Right cardiac atrium (tissue), 5 donors: ENCODE measurements at places on chromosomes 2 and 18. TPM values are rescaled to one million over a fixed set of nuclear protein-coding genes. Genes with fewer than 3 reads are reported as not detected.

DNA sequence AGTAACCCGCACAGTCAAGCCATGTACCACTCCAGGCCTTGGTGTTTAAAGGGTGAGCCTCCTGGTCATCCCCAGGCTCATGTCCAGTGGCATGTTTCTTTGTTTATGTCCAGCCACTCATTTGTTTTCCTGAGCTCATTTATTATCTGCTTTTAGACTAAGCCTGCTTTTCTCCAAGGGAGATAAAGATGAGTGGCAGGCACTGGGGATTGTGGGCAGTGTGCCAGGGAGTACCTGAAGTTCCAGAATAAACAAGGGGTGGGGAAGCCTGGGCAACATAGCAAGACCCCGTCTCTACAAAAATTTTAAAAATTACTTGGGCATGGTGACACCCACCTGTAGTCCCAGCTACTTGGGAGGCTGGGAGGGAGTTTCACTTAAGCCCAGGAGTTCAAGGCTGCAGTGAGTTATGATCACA is 1.9 kb downstream of the ANXA4 start:
- no peak for DNase-seq

DNA sequence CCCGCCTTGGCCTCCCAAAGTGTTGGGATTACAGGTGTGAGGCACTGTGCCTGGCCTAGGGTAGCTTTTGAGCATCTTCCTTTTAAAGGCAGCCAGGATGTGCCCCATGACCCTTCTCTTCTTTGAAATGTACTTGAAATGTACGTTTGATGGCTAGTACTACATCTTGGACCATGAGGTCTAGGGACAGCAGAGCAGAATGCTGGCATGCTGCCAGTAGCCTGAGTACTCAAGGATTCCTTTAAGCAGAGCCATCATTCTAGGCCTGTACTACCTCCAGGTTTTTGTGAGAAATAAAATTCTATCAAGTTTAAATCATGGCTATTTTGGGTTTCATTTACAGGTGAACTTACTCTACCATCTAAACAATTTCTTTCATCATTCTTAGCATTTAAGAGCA is 2.9 kb upstream of the EML6 start:
- DNase-seq: no peak

DNA sequence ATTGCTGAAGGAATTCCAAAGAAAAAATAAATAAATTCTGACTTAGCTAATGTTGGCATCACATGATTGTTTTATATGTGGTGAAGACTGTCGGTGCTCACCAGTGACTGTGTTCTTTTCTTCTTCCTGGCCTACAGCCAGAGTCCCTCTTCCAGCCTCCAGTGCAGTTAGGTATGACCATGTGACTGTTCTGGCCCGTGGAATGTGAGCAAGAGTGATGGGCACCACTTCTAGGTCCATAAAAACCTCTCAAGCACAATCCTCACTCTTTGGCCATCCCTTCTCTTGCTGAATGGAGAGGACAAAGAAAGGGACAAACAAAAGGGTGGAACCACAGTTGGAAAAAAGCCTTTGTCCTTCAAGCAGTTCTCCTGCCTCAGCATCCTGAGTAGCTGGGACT is 39.0 kb upstream of the BMPR2 start:
- DNase-seq: no peak

GRCh38 chr2:84999553-84999955 is 28.6 kb downstream of the KCMF1 start:
- DNase-seq: no peak

GRCh38 chr2:173264603-173265366 is 89.9 kb upstream of the CDCA7 start:
- no peak for DNase-seq

DNA sequence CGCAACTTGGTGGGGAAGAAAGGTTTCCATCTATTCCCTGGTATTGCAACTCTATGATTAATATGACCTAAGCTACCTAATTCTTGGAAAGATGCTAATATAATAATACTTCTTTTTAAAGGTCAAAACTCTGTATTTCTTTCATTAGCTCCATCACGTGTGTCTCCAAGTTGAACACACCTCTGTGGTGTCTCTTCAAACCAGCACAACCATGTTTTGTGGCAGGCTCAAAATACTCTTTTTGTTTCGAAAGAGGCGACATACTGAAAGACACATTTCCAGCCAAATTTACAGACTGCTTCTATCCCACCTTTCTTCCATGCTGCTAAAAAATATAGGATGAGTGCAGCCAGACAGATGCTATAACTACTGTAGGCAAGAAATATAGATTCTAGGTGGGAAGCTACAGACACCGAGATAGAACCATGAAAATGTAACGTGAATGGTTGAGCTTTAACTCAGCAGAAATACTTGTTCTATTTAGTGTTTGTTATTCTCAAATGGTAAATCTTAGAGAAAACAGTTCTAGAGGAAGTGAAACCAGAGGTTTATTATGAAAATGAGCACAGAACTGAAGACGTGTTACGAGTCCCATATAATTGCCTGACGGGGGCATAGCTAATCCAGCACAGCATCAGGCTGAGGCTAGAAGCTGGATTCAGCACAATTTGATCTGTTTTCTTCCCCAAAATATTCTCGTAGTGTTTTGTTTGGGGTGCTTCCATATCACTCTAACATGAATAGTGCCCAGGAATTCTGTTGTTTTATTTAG is 991.5 kb upstream of the FANCL start:
- no peak for DNase-seq

GRCh38 chr2:152761214-152761613 is 42.8 kb downstream of the ARL6IP6 start:
- DNase-seq: no peak

DHX57 gene
- total RNA-seq: 10.9 TPM

GALNT5 gene
- 1.6 TPM for total RNA-seq

ABCG8 gene
- not detected for total RNA-seq

LCT gene
- total RNA-seq: not detected

CCDC141 gene
- total RNA-seq: 71.7 TPM

SERPINB7 gene
- not detected for total RNA-seq
